ENCODE measurements at places on chromosomes 1 and 21.

- no peak for DNase-seq
Observed at GRCh38 chr1:232764458-232765251, 40.6 kb upstream of the MAP10 start.

- DNase-seq = no peak
Observed at GRCh38 chr1:3899754-3900149, 320 bp downstream of the C1orf174 start.

DNA sequence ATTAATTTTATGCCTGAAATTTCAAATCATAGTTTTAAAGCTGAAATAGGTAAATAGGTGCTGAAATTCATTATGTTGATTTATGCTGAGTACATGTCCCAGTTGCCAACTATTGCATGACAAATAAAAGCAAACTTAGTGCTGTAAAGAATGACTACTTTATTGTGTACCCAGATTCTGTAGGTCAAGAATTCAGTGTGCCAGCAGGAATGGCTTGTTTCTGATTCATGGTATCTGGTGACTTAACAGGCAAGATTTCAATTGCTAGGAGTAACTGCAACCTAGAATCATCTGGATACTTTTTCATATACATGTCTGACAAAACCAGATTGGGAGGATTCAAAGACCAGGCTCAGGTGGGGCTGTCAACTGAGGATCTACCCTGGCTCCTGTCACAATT, 678.4 kb upstream of the ADAMTS5 start:
- DNase-seq = no peak

- DNase-seq = no peak
Observed at GRCh38 chr21:35135481-35135880, 86.4 kb upstream of the RUNX1 start.

DNA sequence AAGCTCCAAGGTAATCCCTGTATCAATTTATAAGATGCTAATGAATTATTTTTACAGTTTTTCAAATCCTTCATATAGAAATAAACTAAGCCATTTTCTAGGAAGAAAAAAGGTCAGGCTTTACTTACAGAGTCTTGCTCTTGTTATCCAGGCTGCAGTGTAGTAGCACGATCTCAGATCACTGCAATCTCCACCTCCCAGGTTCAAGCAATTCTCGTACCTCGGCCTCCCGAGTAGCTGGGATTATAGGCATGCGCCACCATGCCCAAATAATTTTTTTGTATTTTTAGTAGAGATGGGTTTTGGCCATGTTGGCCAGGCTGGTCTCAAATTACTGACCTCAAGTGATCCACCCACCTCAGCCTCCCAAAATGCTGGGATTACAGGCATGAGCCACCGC, 27.0 kb downstream of the RERE start:
- DNase-seq = no peak

GRCh38 chr1:90359994-90360393, 357.1 kb downstream of the BARHL2 start:
- DNase-seq = no peak

- no peak for DNase-seq
Observed at GRCh38 chr1:221169447-221169889, 290.2 kb downstream of the HLX start.

GRCh38 chr1:19688041-19688842, 23.6 kb downstream of the HTR6 start:
- DNase-seq = no peak

GRCh38 chr1:40178200-40178599, 17.0 kb downstream of the RLF start:
- DNase-seq = no peak

GRCh38 chr1:183841950-183842794, 37.3 kb downstream of the RGL1 start:
- peak; percentile 36 for DNase-seq

GRCh38 chr21:34073749-34074282, 438 bp downstream of the MRPS6 start:
- no peak for DNase-seq

DNA sequence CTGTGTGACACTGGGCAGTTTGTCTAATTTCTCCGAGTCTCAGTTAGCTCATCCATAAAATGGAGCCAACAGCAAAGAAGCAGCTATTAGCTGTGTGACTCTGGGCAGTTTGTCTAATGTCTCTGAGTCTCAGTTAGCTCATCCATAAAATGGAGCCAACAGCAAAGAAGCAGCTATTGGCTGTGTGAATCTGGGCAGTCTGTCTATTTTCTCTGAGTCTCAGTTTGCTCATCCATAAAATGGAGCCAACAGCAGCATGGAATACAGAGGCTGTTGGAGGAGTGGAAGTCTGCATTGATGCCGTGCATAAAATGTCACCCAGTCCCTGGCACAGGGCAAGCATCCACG, 297.0 kb upstream of the VAMP3 start:
- DNase-seq = no peak

DNA sequence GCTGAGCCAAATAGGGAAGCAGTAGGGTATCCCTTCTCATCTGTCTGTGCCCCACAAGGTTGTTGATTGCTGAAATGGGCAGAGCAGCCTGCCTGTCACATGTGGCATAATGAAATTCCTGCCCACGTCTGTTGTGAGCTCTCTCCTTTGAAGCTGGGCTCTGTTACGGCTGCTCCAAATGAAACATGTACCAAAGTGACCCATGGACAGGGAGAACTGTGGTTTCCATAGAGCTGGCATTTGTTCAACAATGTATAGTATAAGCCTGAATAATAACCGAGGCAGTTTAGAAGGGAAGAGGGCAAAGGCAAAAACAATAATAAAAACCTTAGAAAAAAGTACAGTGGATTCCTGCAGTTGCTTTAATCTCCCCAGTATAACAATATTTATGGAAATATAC, 149.7 kb downstream of the LYPLAL1 start:
- peak; percentile 87 for DNase-seq

DNA sequence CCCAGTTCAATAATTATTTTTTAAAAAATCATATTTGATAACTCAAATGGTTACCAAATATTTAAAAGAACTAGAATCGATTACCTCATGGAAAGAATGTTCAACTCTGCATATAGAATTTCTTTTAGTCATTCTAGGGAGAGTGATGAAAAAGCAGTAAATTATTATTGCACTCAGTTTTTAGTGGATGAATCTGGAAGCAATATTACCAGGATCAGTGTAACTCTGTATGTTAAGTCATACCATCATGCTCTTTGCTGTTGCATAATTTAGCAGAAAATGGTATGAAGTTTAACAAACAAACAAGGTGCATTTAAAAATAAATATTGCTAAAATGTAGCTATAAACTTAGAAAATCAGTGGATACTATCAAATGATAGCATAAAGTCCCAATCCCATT, 46.1 kb upstream of the ARHGAP29 start:
- no peak for DNase-seq

DNA sequence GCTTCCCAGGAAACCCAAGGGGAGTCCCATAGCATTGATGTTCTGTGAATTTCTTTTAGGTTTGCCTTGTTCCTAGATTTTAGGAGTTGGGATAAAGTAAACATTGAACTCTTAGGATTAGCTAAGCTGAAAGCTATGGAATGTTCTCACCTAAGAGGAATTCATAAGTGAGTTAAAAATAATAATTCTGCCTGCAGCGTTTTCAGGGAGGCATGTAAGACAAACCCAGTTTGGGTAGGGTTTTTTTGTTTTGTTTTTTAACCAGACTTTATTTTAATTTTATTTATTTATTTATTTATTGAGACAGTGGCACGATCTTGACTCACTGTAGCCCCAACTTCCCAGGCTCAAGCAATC, 28.9 kb upstream of the CD101 start:
- DNase-seq = no peak

- no peak for DNase-seq
Observed at GRCh38 chr1:116585886-116586285, 15.1 kb upstream of the CD58 start.

DNA sequence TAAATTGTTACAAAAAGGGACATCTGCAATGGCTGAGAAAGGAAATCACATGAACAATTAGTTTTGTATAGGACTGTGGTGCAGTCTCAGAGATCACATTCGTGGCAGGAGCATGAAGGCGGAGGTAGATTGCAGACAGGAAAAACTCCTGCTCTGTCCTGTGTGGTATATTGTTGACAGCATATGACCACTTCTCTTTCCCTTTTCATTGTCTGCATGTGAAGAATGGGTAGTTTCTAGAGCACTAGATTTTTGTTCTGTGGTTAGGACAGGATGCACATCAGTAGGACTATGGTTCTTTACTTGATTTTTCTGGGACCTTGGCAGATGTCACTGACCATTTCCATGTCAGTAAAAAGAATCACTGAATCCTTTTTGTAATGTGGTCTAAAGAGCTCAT, 625.9 kb upstream of the PKN2 start:
- no peak for DNase-seq

DNA sequence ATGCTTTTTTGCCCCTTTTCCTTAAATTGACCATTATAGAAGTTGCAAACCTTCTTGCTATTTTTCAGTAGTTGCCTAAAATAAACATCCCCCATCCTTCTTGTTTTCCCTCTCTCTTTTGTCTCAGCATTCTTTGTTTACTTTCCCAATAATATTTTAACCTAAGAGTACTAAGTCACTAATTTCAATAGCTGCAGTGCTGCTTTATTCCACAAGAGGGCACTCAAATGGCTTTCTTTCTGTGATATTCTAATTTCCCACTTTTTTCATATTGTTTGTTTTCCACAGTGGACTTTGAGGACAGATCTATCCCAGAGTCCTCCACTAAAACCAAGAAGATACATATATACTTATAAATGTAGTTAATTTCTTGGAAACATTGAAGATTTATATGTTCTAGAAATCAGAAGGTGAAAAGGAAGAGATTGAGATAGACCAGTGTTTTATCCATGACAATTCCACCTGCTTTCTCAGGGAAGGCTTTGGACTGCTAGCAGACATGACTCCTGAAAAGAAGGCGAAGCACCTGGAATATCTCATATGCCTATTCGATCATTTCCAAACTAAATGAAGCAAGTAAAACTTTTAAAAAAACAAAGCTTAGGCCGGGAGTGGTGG, 104.8 kb upstream of the GRIK1 start:
- peak; percentile 20 for DNase-seq

DNA sequence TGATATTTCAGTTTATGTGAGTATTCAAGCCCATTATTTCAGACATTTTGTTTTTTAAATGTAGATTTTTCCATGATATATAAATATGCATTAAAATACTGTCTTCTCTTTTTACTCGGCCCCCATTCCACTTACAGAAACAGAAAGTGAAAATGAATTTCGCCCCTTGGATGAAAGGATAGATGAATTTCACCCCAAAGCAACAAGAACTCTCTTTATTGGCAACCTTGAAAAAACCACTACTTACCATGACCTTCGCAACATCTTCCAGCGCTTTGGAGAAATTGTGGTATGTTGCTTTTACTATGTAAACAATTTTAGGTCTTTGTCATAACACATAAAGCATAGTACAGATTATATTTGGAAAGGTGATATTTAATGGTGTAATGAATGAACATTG, 59.9 kb downstream of the ZBTB17 start:
- no peak for DNase-seq

- no peak for DNase-seq
Observed at GRCh38 chr1:36602184-36602583, 119.5 kb upstream of the CSF3R start.

- no peak for DNase-seq
Observed at GRCh38 chr21:36524477-36524876, 44.6 kb upstream of the CLDN14 start.

- no peak for DNase-seq
Observed at GRCh38 chr1:9505143-9505542, 34.1 kb upstream of the SLC25A33 start.

DNA sequence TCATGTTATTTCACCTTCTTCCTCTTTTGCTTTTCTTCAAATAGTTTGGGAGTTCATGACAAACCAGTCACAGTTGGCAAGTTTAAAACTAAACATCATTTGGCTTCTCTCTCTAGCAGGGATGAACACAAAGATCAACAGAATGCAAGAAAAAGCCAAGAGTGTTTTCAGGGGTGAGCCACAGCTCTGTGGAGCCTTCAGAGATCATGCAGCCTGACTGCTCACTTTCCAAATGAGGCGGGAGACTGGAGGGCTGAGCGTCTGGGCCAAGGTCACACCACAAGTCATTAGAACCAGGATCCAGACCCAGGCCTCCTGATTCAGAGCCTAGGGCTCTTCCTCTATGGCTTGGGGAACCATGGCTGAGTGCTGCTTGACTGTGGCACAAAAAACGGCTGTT, 2.7 kb downstream of the DPT start:
- no peak for DNase-seq

GRCh38 chr1:59279645-59280044, 17.2 kb upstream of the FGGY start:
- DNase-seq = no peak

DNA sequence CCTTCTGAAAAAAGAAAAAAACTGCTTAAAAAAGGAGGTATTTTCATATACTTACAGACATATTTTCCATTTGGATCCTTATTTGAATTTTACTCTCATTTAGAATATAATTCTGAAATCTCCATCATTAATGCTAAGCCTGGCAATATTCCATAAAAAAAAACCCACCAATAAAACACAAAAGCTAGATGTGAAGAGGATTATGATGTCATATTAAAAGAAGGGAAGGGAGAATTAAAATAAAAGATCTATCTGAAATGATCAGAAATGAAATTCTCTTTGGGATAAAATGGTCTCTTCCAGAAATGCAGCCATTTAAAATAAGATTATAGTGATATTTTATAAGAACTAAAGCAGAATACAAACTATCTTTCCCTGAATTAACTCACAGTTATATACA, 206.7 kb upstream of the CAMK1G start:
- DNase-seq = no peak

GRCh38 chr1:185376840-185377635, 60.0 kb upstream of the IVNS1ABP start:
- no peak for DNase-seq

- DNase-seq = no peak
Observed at GRCh38 chr1:163863731-163864130, 542.0 kb downstream of the NUF2 start.

DNA sequence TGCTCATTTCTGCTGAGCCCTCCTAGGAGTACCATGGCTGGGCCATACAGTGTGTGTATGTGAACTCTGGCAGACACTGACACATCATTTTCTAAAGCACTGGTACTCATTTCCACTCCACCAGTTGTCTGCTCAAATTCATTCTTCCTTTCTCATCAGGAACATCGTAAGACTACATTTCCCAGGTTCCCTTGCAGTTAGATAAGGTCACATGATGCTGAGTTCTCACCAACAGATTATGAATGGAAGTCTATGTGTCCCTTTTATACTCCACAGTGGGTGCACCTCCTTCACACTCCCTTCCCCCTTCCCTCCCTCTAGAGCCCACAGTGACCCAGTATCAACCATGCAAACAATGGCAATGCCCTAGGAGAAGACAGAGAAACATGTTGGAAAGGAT, 38.3 kb upstream of the PAX7 start:
- DNase-seq = peak; percentile 13

GRCh38 chr21:29382030-29382654, 83.4 kb downstream of the BACH1 start:
- DNase-seq = peak; percentile 11

Data from SW480 (cell line).